Panc1 (cell line): ENCODE measurements at places on chromosomes 3 and 15.

DNA sequence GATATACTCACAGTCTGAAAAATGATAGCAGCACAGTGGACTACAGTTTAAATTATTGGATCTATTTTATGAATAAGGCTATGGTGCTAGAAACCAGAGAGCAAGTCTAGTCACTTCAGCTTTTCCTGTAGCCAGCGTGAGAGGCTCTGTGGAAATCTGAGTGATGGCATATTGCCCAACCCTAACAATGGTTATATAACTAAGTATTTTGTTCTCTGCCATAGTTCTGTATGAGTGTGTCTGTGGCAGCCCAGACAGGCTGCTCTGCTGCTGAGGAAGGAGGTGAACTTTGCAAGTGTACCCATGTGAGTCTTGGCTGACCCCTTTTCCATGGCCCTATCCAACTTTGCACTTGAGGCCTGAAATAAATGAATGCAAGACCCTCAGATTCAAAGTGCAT, 105.7 kb downstream of the LRTM1 start:
- DNase-seq = no peak

- DNase-seq = no peak
These were observed 909.2 kb downstream of the NSUN3 start for GRCh38 chr3:94972066-94972465.

- DNase-seq = no peak
These were observed 172.1 kb upstream of the SMAD3 start for GRCh38 chr15:66893294-66893693.

DNA sequence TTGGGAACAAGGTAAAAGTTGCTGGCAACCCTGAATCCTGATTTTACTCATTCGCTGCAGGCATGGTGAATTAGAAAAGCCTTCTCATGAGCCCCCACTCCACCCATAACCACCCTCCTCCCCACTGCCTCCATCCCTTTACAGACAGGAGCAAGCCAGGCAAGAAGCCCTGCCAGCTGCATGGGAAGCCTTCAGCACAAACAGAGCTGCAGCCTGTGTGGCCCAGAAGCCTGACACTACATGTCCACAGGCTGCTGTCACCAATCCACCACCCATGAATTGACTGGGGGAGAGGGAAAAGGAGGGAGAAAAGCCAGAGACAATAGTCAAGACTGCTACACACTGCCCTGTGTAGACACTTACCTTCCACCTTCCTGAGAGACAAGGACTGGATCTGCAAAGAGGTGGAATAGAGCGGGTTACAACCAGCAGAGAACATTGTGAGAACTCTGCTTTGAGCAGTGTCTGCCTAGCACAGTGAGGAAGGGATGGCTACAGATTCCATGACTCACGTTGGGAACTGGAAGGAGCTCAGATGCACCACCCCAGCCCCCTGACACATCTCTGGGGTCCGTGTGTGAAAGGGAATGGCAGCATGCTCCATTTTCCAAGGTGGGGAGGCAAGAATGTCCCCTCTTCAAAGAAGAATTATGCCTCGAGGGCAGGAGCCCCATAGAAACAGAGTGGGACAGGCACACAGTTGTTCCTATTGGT, 33.9 kb downstream of the DZIP1L start:
- no peak for DNase-seq

GRCh38 chr15:57061696-57062095, 143.3 kb downstream of the TCF12 start:
- DNase-seq = no peak

DNA sequence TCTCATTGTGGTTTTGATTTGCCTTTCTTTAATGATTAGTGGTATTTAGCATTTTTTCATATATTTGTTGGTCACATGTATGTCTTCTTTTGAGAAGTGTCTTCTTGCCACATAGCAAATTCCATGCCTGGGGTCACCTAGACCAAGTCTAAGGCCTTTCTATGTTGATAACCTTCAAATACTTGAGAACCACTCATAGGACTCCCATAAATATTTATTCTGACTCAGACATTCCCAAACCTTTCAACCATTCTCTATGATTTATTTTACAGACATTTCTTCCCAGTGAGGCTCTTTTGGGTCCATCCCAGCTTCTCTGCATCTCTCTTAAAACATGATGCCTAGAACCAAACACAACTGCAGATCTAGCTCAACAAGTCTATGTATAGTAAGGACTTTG, 69.2 kb downstream of the ATP8B4 start:
- no peak for DNase-seq

- DNase-seq = no peak
These were observed 13.7 kb downstream of the CCR8 start for GRCh38 chr3:39343076-39343717.

DNA sequence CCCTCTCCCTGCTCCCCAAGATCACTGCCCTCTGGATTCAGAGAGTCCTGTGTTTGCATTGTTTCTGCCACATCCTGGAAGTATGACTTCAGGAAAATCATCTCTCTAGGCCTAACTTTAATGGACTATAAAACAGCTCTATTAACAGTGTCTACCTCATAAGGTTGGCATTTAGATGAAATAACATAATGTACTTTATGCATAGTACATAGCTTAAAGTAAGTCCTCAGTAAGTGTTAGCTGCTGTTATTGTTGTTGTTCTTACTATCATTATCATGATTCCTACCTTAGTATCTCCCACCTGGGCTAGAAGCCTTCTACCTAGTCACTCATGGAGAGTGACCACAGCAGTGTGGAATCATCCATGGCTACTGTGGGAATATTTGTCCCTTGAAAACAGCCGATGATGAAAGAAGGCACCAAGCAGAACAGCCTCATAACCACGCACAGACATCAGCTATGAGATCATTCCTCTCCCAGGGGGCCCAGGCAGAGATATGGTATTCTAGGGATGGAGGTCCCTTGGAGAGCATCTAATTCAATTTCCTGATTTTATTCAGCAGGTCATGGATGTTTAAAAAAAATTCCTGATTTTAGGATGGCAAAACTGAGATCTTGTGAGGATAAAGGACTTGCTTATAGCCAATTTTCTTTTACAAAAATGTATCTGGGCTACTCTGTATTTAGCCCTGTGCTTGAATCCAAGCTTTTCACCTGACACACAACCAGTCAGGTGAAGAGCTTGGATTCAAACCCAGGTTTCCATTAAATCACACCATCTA, 1.9 kb downstream of the FSD2 start:
- no peak for DNase-seq

DNA sequence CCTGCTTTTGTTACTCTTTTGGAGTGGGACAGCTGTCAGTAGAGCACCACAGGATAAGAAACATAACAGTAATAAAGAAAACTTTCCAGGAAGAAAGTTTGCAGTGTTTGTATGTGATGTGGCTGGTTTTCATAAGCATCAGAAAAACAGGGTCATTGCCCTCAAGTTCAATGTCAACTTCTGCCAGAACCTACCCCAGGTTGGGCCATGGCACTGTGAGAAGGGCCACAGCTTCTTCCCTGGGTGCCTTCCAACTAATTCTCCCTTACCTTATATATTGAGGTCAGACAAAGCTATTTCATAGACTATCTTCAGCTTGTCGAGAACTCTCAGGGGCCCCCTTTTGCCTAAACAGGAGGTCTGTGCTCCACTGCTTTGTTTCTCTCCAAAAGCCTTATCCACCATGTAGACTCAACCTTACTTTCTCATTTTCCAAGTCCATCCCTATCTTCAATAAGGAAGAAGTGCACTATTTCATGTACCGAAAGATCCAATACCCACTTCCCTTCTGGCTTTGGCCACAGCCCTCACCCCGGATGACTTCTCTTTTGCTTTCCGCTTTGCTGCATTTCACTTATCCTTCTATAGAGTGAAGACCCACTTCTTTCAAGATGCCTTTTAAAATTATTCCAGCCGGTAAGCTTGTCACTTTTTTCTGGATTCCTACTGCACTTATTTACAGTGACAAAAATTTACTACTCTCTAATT, 38.2 kb upstream of the PLCL2 start:
- no peak for DNase-seq

DNA sequence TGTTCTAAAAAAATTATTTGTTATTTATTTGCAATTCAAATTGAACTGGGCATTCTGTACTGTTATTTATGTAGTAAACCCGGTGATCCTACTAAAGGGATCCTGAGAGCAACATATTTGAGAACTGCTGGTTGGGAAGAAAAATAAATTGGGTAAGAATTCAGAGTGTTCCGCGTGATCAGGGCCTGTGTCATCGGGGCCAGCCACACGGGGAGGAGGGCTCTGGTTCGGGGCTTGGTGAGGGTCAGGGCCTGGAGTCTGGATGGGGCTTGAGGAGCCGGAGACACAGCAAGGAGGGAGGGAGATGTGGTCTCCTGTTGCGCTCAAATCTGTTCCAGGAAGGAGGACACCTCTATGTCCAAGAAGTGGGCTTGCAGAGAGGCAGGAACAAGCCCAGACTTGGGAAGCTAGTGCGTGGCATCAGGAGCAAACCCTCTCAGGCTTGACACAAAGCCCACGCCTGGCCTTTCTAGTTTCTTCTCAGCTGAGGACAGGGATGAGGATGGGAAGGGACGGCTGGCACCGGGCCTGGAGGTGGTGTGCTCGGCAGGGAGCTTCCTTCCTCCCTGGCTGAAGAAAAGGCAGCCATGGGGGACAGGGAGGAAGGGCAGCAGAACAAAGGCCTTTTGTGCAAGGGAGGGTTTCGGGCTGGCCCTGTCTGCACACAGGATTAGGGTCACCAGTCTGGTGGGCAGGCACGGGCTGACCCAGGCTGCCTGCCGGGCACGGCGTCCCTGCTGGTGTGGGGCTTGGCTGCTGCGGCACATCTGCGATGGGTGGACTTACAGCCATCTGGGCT, 22.9 kb upstream of the FBLN2 start:
- no peak for DNase-seq

- no peak for DNase-seq
These were observed 16.5 kb downstream of the SPICE1 start for GRCh38 chr3:113498221-113499005.

DNA sequence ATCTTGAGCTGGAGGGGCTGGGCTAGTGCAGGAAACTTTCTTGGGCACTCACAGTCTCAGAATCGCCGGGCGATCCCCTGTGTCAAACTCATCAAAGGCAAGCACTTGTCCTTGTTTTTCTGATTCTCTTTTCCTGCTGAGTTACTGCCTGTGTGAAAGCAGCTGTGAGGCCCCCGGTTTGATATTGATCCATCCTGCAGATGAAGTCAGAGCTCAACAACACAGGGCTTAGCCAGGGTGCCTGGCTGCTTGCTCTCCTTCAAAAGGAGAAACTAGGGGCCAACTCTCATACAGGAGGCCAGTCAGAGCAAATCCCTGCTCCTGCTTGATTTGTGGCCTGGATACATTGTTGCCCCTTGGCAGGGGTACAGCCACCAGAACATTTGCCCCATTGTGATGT, 22.9 kb downstream of the CLSTN2 start:
- no peak for DNase-seq

DNA sequence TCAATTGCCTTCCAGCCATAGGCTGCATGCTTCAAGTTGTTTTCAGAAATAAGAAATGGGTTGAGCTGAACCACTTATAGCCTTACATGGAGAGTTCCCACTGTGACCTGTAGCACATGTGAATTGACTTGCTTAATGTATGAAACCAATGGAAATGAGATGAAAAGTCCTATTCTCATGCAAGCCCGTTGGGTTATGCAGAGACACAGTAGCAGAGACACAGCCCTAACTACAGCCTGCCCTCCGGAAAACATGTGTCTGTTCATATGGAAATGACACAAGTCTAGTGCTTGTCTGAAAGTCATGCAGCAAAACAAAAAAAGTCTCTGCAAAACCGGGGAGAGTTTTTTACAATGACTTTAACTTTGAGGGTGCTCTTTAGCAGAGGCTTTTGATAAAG, 14.5 kb downstream of the HIGD2B start:
- DNase-seq = no peak

GRCh38 chr15:38035701-38036100, 101.3 kb downstream of the TMCO5A start:
- DNase-seq = no peak

GRCh38 chr15:88998980-88999713, 86.0 kb upstream of the MFGE8 start:
- DNase-seq = no peak

DNA sequence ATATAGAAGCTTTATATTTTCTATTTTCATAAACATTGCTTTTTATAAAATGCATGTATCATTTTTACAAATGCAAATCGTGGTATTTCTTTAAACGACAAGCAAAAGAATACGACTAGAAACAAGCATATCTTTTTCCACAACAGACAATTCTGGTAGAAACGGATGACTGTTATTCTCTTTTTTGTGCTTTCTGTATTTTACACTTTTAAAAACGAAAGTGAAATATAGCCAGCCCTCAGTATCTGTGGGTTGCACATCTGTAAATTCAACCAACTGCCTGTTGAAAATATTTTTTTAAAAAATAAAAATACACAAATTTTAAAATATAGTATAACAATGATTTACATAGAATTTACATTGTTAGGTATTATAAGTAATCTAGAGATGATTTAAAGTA, 61.3 kb downstream of the PRTG start:
- DNase-seq = no peak

GRCh38 chr3:126678693-126679317, 23.9 kb upstream of the TXNRD3 start:
- DNase-seq = no peak

- no peak for DNase-seq
These were observed 235.8 kb downstream of the SUCLG2 start for GRCh38 chr3:67418426-67419217.

DNA sequence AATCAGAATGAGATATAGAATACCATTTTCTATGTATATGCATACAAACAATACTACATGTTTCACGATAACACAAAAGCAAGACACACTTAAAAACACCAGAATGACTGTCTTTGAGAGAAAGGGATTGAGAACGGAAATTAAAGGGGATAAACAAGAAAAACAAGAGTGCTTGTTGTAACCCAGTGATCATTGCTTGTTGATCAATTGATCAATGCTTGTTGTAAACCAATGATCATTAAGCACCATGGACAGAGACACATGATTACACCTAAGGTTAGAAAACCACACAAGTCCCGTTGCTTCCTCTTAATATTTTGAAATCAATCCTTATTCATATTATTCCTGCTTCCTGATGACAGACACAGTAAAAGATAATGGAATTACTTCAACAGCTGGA, 1.1 kb upstream of the OR4F15 start:
- DNase-seq = no peak

- no peak for DNase-seq
These were observed 123.2 kb upstream of the UBE2E2 start for GRCh38 chr3:23079976-23080375.

DNA sequence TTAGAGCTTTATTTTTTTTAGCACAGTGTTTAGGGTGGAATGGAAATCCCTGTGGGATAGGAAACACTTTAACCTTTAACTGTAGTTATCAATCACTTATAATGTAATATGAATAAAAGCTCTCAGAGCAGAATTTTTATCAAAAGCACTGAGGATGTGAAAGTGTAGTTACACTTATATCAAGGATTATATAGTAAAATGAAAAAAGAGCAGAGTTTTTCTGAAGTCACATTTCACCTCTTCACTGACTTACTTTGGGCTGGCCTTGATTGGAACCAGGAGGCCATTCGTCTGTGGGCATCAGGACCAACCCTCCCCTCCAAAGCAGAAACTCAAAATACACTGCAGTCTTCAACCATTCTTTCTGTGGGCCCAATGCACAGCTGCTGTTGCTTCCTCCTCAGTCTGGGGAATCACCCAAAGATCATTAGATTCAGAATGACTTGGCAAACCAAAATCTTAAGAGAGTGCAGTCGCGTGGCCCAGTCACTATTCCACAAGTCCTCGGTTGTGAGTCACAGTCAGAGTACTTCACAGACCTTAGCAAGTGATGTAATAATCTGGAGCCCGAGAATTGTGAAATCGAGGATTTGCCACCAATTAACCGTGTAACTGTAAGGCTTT, 132.6 kb upstream of the COL8A1 start:
- DNase-seq = no peak
